ENCODE measurements at places on chromosomes 4 and X.

DNA sequence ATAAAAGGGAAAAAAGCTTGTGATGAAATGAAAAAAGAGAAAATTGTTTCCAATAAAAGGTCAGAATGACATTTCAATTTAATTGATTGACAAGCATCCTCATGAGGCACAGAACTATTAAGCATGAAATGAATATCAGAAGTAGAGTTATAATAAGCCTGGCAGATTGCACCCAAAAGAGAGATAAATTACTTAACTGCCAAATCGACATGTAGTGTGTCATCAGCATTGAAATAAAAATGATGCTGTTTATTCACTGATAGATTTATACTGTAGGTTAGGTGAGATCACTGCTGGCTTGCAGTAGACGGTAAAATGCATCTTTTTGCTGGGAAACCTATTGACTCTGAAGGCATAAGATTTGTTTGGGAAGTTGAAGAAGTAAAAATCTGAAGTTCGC is 507.2 kb downstream of the FSTL5 start:
- DNase-seq: no peak

DNA sequence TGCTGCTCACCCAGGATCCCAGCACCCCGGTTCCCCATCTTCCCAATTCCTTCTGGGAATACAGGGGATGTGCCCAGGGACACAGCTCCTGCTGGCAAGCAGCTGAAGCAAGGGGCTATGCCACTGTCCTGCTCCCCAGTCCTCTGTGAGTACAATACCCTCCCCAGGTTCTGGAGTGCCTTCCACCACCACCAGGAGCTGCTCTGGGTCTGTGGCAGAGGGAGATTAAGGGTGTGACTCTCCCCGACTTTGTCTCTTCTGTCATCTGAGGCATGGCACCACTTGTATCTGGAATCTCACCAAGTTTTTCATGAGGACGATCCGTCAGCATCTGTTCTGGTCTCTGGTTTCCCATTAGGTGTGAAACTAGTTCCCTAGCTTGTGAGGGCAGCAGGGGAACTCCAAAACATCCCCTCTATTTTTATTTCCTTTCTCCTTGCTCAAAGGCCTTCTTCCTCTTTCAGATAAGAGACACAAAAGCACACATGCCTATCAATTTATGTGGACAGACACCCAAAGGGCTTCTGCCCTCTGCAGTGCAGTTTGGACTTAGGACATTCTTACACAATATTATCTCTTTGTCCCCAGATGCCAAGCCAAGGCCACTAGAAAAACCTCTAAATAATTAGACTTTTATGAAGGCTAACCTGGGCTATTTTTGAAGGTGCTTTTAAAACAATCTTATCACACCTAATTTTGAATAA is 26.8 kb downstream of the MGST2 start:
- DNase-seq: no peak

DNA sequence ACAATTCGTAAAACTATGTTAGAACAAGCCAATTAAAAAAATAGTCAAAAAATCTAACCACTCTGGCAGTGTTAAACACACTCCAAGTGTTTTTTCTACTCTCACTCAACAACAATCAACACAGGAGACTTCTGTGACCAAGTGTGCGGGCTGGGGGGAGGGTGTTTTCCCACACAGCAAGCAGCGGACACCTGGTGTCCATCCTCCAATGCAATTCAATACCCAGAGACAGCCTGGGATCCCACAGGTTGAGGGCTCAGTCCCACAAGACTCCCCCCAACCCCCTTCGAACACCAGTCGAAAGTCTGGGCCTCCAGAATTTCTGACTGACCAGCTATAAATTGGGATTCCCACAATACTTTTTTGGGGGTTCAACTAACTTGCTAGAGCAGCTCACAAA is 8.3 kb upstream of the PIM2 start:
- no peak for DNase-seq

DNA sequence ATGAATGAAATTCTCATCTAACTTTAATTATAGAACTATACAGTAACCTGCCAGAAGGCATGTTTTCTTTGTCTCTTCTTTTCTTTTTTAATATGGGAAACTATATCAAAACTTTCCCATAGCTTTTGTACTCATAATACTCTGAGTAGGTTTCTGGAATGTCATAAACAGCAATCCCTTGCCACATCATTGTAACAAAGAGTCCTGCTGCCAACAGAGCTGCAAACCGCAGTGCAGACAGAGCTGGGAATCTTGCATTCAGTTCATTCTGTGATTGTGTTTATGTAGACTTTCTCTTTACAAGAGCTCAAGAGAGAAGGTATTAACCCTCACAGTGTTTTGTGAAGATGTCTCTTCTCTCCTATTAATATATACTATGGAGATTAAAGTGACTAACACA is 304.4 kb upstream of the SLIT2 start:
- no peak for DNase-seq

DNA sequence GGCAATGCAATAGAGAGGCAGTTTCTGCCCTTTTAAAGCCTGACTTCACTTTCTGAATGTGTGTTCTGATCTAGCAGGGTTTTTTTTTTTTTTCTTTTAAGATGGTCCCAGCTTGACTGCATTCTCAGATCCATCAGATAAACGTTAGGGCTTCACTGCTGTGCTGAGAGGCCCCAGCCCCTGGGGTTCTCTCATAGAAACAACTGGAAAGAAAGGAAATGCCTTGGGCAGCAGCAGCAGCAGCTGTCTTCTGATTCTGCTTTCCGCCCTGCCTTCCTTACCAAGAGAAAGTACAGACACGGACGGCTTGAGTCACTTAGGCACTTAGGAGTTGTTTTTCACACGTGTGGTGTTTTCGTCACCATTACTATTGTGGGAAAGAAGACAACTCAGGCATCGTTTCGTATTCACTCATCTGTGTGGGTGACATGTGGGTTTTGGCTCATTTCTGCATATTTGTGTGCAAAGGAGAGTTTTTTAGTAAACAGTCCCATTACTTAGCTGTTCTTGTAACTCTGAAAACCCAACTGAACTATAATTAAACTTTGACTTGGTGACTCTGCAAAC is 172.0 kb downstream of the PTTG2 start:
- no peak for DNase-seq

DNA sequence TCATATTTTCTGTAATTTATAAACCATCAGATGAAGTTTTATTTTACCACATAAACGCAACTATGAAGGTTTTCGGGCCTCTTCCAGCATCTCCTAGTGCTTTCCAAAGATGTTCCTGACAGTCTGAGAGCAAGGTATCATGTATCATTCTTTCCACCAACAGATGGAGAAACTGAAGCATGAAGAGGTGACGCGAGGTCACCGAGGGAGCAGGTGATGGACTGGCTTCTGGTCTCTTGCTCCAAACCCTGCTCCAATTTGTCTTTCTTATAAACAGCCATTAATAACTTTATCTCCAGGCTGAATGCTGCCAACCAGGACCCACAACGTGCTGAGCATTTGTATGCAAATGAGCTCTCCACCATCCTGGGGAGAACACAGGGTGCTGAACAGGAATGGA is 86.3 kb upstream of the MAML3 start:
- no peak for DNase-seq

GRCh38 chr4:185096032-185096653 is 46.9 kb upstream of the SLC25A4 start:
- DNase-seq: peak; percentile 1

DNA sequence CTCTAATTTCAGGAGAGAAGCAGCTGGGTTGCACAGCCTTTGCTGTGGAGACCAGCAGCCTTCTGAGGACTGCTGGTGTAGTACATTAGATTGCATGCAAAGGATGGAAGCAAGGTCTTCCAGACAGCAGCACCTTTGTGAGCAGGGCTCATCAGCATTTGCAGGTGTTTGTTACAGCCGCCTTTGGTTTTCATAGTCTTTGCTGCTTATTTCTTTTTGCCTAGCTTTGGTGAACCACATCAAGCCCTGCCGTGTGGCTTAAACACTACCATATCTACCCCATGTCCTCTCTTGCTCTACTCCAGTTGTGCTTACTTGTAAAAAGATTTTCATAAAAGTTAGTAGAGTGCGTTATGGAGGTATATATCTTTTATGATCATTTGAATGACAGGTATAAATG is 57.5 kb downstream of the MTM1 start:
- DNase-seq: no peak

GRCh38 chrX:21816136-21816535 is 23.3 kb upstream of the MBTPS2 start:
- no peak for DNase-seq

DNA sequence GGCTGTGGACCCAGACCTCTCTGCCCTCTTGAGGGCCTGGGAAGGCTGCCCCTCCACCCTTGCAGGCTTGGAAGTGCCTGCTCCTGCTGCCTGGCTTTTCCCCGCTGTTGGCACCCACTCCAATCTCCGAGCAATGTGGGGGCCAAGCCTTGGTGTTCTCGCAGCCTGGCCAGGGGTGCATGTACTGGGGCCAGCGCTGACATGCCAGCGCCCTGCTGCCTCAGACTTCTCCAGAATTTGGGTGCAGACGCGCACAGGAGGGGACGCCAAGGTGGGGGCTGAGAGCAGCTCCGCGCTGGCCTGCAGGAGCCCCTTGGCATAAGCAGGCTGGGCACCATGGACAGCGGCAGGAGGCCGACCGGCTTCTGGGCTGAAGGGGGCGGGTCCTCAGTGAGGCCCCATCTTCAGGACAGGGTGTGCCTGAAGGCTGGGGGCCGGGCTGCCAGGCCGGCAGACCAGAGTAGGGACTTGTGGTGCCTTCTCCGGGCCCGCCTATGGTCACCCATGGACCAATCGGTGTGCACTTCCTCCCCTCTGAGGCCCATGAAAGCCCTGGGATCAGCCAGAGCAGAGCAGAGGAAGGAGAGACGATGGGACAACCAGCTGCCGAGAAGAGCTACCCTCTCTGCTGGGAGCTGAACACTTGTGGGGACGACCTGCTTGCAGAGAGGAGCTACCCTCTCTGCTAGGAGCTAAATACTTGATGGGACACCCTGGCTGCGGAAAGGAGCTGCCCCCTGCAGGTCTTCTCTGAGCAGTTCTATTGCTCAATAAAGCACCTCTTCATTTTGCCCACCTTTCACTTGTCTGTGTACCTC is 118.3 kb downstream of the DNAAF6 start:
- peak; percentile 2 for DNase-seq

DNA sequence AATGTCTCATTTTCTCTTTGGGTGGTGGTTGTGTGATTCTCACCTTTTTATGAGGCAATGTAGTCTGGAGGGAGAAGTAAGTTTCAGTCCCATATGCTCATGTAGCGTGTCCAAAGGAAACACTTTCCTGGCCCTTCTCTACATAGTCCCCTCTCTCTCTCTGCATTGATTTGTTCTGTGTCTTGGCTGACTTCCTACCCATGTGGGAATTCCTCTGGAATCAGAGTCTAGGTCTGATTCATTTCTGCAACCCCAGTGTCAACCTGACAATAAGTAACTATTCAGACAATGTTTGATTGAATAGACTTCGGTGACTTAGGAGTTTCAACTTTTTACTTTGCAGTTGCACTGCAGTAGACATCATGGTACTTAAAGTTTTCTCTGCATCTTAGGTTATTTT is 2.7 kb upstream of the ALAS2 start:
- DNase-seq: no peak

DNA sequence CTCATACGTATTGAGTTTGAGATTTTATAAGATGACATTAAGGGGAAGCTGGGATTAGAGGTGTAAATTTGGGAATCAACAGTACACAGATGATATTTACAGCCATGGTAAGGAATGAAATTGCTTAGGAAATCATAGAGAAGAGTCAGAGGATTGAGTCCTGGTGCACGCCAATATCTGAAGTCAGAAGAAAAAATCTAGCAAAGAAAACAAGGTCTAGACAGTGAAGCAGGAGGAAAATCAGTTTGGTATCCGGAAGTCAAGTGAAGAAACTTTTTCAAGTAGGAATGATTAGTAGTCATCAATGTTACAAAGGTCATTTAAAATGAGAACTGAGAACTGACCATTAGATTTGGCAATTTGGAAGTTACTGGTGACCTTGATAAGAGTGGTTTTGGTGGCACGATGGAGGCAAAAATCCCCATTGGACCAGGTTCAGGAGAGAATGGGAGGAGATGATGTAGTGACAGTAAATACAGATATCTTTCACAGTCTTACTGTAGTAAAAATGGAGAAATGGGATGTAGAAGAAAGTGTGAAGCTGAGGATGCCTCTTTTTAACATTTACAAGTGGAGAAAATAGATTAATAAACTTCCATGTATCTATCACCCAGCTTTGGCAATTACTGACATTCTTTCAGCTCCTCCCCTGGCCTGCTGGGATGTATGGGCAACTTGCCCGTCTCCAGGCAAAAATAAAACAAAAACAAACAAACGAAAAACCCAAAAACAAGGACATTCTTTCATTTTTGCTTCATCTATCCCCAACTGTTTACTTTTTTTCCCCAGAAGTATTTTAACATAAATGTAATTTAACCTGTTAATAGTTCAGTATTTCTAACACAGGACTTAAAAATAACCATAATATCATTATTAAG is 11.4 kb upstream of the GPR34 start:
- no peak for DNase-seq

DNA sequence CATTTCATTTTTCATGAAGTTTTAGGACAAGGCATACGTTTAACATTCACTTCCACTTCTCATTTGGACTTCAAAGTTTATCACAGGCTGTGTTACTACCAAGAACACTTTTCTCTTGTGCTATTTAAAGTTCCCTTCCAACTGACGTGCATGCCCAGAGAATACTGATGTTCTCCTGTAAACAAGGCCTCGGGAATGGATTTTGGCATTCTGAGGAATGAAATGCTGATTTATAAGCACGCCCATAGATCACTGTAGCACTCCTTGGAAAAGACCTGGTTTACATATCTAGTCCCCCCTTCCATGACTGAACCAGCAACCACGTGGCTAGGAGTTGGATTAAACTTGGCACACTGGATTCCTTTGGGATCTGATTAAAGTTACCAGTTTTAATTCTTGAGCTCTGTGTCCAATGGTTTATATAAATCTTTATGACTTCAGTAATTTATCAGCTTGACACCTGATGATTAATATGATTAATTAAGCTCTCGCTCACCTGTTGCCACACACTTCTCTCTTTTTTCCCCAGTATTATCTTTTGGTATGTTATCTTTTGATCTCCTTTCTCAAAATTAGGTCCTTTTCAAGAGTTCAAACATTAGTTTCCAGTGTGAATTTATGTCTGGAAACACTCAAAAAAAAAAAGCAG is 122.4 kb upstream of the HAND2 start:
- DNase-seq: no peak

DNA sequence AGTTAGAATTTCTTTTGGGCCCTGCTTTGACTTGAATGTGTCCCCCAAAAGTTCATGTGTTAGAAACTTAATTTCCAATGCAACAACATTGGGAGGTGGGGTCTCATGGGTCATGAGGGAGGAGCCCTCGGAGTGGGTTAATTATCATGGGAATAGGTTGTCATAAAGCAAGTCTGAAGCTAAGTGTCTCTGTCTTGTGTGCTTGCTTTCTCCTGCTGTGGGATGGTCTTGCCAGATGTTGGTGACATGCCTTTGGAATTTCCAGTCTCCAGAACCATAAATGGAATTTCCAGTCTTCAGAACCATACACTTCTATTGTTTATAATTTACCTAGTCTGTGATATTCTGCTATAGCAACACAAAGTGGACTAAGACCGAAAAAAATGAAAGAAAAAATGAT is 71.6 kb downstream of the RASL11B start:
- no peak for DNase-seq

- DNase-seq: no peak
Measured at GRCh38 chr4:74537459-74537858, 92.5 kb downstream of the AREG start.
